ENCODE measurements at places on chromosomes 7 and 10. TPM values are rescaled to one million over a fixed set of nuclear protein-coding genes. Genes with fewer than 3 reads are reported as not detected.

GRCh38 chr7:47461161-47461560 is 120.8 kb downstream of the TNS3 start:
- no peak overlapping the region for H3K27ac ChIP-seq
- no peaks in the 10 kb centered on the region for H3K27me3 ChIP-seq
- no peaks in the 10 kb centered on the region for H3K4me1 ChIP-seq
- no peak for DNase-seq

The SPDYE11 gene
- not detected for total RNA-seq

DNA sequence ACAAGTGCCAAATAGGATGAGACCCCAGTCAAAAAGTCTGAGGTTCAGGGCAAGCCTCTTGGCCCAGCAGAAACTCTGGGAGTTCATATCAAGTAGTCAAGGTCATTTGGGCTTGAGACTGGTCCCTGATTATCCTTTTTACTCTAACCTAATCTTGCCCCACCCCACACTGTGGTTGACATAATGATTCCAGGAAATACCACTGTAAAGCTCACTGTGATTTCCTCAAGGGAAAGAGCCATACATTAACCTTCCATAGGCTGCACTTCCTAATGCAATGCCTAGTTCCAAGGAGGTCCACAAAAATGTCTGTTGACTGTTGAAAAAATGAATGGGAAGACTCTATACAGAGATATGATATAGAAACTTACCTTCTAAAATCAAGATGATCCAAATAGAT is 52.9 kb upstream of the CHCHD3 start:
- no peaks in the 10 kb centered on the region for H3K36me3 ChIP-seq
- H3K4me1 ChIP-seq: no peaks in the 10 kb centered on the region
- DNase-seq: no peak

The CALML5 gene
- total RNA-seq: not detected

The ZC3HAV1L gene
- total RNA-seq: 4.5 TPM

DNA sequence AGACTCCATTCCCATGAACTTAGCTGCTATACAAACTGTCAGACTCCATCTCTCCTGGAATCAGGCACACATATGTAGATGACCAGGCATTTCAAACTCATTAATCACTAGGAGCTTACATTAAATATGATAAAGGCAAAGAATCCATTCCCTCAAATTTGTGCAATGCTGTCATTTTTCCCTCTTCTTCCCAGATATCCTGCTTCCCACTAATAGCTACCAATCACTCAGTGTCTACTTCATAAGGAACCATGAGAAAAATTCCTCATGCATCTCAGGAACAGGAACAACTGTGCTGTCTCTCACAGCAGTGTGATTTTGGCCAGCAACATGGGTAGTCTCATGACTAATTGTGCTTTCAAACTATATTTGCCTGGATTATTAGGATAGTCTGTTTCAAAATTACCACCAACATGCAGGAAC is 133.9 kb downstream of the DKK1 start:
- no peak for DNase-seq
- no peak overlapping the region for H3K27ac ChIP-seq
- H3K4me1 ChIP-seq: no peaks in the 10 kb centered on the region
- no peak overlapping the region for H3K4me3 ChIP-seq

GRCh38 chr10:107028236-107028635 is 136.3 kb downstream of the SORCS1 start:
- no peak overlapping the region for H3K4me3 ChIP-seq
- no peaks in the 10 kb centered on the region for H3K36me3 ChIP-seq
- H3K27ac ChIP-seq: no peak overlapping the region
- no peaks in the 10 kb centered on the region for H3K4me1 ChIP-seq
- no peak for DNase-seq
- H3K27me3 ChIP-seq: peaks cover 3% of the 10 kb centered on the region

The SPACDR gene
- 2.6 TPM for total RNA-seq

GRCh38 chr7:136045181-136045580 is 68.0 kb upstream of the MTPN start:
- no peaks in the 10 kb centered on the region for H3K4me1 ChIP-seq
- H3K36me3 ChIP-seq: peaks cover 4% of the 10 kb centered on the region
- H3K4me3 ChIP-seq: no peak overlapping the region
- H3K27me3 ChIP-seq: peaks cover 5% of the 10 kb centered on the region

GRCh38 chr7:90693939-90694338 is 97.8 kb downstream of the CDK14 start:
- no peaks in the 10 kb centered on the region for H3K36me3 ChIP-seq
- H3K27me3 ChIP-seq: no peaks in the 10 kb centered on the region
- H3K4me3 ChIP-seq: no peak overlapping the region
- no peak overlapping the region for H3K27ac ChIP-seq
- H3K4me1 ChIP-seq: no peaks in the 10 kb centered on the region

- H3K4me1 ChIP-seq: peaks cover 2% of the 10 kb centered on the region
- no peak for DNase-seq
- no peaks in the 10 kb centered on the region for H3K36me3 ChIP-seq
- peaks cover 12% of the 10 kb centered on the region for H3K27me3 ChIP-seq
Observed at GRCh38 chr7:41830271-41830670, 127.4 kb upstream of the INHBA start.

The ATG9B gene
- total RNA-seq: 2.8 TPM

DNA sequence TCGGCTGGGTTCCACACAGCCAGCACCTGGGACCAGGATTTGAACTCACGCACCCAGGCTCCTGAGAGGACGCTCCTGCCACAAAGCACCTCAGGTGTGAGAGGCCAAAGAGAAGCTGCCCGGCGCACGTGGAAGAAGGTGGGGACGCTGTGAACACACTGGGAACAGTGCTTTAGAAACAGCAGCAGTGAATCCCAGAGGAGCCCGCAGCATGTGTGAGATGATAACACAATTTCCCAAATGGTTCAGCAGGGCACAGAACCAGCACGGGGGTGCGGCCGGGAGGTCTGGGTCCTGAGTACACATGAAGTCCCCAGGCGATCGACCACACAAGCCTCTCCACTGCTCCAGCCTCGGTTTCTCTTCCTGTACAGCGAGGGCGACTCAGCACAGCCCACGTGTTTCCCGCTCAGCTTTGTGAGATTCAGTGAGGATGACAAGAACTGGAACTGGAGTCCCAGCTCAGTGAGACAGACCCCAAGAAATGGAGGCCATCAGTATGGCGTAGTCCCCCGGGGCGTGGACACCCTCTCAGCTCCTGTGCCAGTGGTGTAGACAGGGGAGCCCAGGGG is 188.3 kb downstream of the MAD1L1 start:
- H3K4me1 ChIP-seq: peaks cover 25% of the 10 kb centered on the region
- H3K36me3 ChIP-seq: peaks cover 9% of the 10 kb centered on the region
- no peaks in the 10 kb centered on the region for H3K27me3 ChIP-seq
- no peak for DNase-seq

The NPSR1 gene
- total RNA-seq: not detected

- H3K27ac ChIP-seq: peak overlapping the region; percentile 62
- peaks cover 26% of the 10 kb centered on the region for H3K4me1 ChIP-seq
- DNase-seq: peak; percentile 24
- peak overlapping the region; percentile 56 for H3K4me3 ChIP-seq
- H3K36me3 ChIP-seq: no peaks in the 10 kb centered on the region
- no peaks in the 10 kb centered on the region for H3K27me3 ChIP-seq
Observed at GRCh38 chr7:151851782-151852181, 25.1 kb downstream of the PRKAG2 start.

DNA sequence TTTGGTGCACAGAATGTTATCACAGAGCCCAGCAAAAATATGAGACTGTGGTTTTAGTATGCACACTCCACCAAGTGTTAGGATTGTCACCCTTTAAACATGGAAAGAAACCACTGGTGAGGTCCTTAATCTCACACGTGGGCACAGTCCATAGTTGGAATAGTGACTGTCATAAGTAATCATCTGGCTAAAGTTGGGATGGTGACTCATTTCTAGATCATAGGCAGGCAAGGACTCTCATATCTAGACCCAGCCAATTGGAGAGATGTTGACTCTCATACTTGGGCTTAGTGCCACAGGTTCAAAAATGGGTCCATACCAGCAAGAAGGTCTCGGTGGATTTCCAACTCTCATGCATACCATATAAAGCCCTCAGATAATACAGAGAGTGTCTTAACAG is 39.6 kb upstream of the ZNF680 start:
- no peak for DNase-seq
- no peaks in the 10 kb centered on the region for H3K27me3 ChIP-seq
- H3K36me3 ChIP-seq: no peaks in the 10 kb centered on the region
- no peaks in the 10 kb centered on the region for H3K4me1 ChIP-seq
- no peak overlapping the region for H3K4me3 ChIP-seq

DNA sequence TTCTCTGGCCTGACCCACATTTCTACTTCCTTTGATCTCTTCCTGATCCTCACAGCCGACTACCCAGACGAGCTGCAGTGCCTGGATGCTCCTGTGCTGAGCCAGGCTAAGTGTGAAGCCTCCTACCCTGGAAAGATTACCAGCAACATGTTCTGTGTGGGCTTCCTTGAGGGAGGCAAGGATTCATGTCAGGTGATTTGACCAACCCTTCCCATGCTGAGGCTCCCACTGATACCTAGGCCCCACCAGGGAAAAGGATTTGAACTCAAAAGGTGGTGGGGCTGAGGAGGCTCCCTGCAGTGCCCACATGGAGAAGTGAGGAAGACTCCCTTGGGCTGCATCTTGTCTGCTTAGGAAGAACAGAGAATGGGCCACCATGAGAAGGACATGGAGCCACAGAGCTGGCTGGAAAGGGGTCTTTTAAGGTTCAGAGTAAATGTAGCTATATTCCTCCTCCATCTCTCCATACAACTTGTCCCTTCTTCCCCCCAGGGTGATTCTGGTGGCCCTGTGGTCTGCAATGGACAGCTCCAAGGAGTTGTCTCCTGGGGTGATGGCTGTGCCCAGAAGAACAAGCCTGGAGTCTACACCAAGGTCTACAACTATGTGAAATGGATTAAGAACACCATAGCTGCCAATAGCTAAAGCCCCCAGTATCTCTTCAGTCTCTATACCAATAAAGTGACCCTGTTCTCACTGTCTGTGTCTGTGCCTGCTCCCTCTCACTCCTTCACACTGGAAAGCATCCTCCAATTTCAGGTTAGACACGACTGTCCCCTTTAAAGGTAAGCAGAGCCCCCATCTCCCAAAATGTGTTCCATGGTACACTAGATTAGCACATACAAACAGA is 3.3 kb downstream of the PRSS1 start:
- no peaks in the 10 kb centered on the region for H3K36me3 ChIP-seq
- no peaks in the 10 kb centered on the region for H3K4me1 ChIP-seq
- DNase-seq: no peak
- H3K27me3 ChIP-seq: no peaks in the 10 kb centered on the region
- H3K27ac ChIP-seq: no peak overlapping the region

- H3K27me3 ChIP-seq: no peaks in the 10 kb centered on the region
- no peaks in the 10 kb centered on the region for H3K36me3 ChIP-seq
- no peak overlapping the region for H3K4me3 ChIP-seq
- H3K27ac ChIP-seq: no peak overlapping the region
- no peak for DNase-seq
Observed at GRCh38 chr10:74882427-74882826, 56.0 kb downstream of the KAT6B start.

The COL1A2 gene
- 0.35 TPM for total RNA-seq

The SSC4D gene
- 0.62 TPM for total RNA-seq

DNA sequence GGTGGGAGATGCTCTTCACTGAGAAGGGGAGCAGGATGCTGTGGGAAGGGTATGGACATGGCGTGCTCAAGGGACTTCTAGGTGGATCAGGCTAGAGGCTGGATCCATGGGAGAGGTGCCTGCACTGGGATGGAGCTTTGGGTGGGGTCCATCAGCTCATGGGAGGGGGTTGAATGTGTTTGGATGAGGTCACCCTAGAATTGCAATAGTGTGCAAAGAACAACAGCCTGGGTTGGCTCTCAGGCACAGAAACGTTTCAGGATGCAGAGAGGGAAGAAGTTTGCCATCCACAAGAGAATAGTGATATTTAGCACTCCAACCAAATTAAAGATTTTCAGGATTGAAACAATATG is 66.1 kb downstream of the SNX10 start:
- no peaks in the 10 kb centered on the region for H3K36me3 ChIP-seq
- H3K4me1 ChIP-seq: no peaks in the 10 kb centered on the region
- H3K4me3 ChIP-seq: no peak overlapping the region
- no peaks in the 10 kb centered on the region for H3K27me3 ChIP-seq
- no peak overlapping the region for H3K27ac ChIP-seq

- H3K4me1 ChIP-seq: peaks cover 4% of the 10 kb centered on the region
- H3K27ac ChIP-seq: no peak overlapping the region
- DNase-seq: no peak
- H3K27me3 ChIP-seq: peaks cover 2% of the 10 kb centered on the region
Observed at GRCh38 chr7:66313886-66314568, 108.9 kb downstream of the TPST1 start.

DNA sequence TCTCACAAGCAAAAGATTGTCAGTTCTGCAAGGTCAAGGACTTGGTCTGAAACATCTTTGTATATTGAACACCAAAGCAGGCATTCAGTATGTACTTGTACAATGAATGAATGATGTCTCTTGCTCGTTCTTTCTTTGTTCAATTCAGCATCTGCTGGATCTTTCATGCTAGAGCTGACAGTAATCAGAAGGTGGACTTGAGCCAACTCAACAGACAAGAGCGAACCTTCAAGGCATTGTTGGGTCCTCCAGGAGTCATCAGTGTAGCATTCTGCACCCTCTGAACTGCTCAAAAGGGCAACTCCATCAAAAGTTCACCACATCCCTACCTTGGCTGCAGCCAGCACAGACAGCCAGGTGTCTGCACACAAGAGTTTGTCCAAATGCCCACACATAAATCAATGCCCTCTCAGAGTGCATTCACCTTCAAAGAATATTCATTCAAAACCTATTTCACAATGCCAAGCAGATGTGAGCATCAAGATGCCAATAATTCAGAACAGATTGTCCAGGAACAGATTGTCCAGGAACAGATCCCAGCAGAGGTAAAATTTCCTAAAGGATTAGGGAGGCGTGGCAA is 386.7 kb downstream of the CALN1 start:
- no peak for DNase-seq
- no peaks in the 10 kb centered on the region for H3K27me3 ChIP-seq
- H3K4me3 ChIP-seq: no peak overlapping the region
- H3K36me3 ChIP-seq: no peaks in the 10 kb centered on the region

The RALA gene
- 35.6 TPM for total RNA-seq

DNA sequence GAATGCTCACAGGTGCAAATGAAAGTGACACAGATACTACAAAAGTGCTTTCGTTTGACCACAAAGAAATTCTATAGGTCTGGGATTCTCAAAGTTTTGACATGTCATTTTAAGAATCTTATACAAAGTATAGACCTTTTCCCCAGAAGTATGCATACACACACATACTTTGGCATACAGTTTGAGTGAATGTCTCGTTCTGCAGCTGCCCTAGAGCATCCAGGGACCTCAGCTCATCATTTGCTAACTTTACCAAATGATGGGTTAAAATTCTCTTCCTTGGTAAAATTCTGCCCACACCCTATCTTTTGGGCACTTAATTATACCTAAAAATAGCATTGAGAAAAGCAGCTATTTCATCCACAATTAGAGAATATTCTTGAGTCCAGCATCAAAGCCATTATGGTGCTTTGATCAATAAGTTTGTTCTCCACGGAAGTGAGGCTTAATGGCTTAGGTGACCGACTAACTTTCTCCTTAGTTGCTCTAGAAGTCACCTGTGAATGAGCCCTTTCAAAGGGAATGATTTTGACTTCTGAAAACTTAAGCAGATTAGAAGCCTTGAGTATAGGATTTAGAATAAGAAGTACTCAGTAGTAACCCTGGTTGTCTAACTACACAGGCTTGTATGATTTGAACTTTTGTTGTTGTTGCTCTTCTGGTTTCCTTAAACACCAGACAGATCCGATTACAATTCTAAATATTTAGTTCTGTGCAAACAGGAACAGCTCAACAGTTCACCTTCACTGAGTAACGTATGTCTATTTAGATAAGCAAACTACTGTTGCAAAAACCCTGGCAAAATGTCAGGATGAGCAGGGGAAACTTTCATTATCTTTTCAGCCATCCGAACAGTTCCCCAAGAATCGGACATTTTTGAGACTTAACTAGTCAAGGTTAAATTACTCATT is 70.6 kb downstream of the CNNM2 start:
- no peaks in the 10 kb centered on the region for H3K36me3 ChIP-seq
- H3K27ac ChIP-seq: no peak overlapping the region
- H3K4me1 ChIP-seq: peaks cover 2% of the 10 kb centered on the region

The GIMAP6 gene
- 19.2 TPM for total RNA-seq
